ENCODE measurements at places on chromosomes 1 and 21.

GRCh38 chr1:158248771-158249170, 5.5 kb upstream of the CD1A start:
- H3K4me1 ChIP-seq = peaks cover 39% of the 10 kb centered on the region
- H3K36me3 ChIP-seq = no peaks in the 10 kb centered on the region

- no peaks in the 10 kb centered on the region for H3K27me3 ChIP-seq
- no peaks in the 10 kb centered on the region for H3K4me1 ChIP-seq
- no peak overlapping the region for H3K27ac ChIP-seq
- H3K36me3 ChIP-seq = peaks cover 15% of the 10 kb centered on the region
- H3K4me3 ChIP-seq = no peak overlapping the region
- no peak for DNase-seq
Observed at GRCh38 chr1:50570066-50570468, 146.8 kb upstream of the DMRTA2 start.

DNA sequence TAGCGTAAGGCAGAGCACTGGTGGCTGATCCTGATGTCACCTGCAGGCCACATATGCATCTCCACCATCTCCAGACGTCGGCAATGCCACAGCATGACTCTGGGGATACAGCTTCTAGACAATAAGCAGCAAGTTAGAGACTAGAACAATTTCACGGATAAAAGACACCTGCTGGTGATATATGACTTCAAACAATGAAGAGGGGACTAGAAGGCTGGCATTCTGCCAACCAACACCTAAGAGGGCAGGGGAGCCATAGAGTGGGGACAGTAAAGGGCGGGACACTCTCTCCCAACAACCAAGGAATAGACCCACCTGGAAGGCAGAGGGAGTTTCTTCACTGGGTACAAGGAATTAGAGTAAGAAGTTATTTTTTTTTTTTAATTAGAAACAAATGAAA, 126.7 kb downstream of the SIM2 start:
- H3K27me3 ChIP-seq = no peaks in the 10 kb centered on the region
- no peaks in the 10 kb centered on the region for H3K36me3 ChIP-seq
- H3K4me1 ChIP-seq = no peaks in the 10 kb centered on the region
- H3K4me3 ChIP-seq = no peak overlapping the region
- no peak for DNase-seq

- no peaks in the 10 kb centered on the region for H3K27me3 ChIP-seq
- H3K4me1 ChIP-seq = no peaks in the 10 kb centered on the region
- H3K36me3 ChIP-seq = no peaks in the 10 kb centered on the region
- DNase-seq = no peak
- H3K27ac ChIP-seq = no peak overlapping the region
Observed at GRCh38 chr1:186499571-186499970, 38.7 kb upstream of the PDC start.

GRCh38 chr1:188669728-188670382, 1807.8 kb downstream of the BRINP3 start:
- H3K27me3 ChIP-seq = no peaks in the 10 kb centered on the region
- H3K4me3 ChIP-seq = no peak overlapping the region
- no peaks in the 10 kb centered on the region for H3K4me1 ChIP-seq

DNA sequence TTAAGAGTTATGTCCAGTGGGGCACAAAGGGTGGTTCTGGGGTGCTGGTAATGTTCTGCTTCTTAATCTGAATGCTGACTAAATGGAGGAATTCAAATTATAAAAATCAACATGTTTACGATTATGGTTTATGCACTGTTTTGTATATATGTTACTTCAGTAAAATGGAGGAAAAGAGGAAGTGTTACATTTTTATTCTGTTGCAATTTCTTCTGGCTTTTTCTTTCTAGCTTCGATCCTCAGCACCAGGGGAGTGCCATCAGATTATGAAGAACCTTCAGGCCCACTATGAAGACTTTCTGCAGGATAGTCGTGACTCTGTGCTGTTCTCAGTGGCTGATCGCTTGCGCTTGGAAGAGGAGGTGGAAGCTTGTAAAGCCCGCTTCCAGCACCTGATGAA, 105.5 kb downstream of the MACF1 start:
- H3K4me1 ChIP-seq = no peaks in the 10 kb centered on the region
- H3K27me3 ChIP-seq = no peaks in the 10 kb centered on the region
- no peak overlapping the region for H3K4me3 ChIP-seq
- no peak overlapping the region for H3K27ac ChIP-seq
- DNase-seq = no peak

- H3K27ac ChIP-seq = no peak overlapping the region
- no peaks in the 10 kb centered on the region for H3K36me3 ChIP-seq
- H3K4me3 ChIP-seq = no peak overlapping the region
- H3K4me1 ChIP-seq = peaks cover 3% of the 10 kb centered on the region
Observed at GRCh38 chr1:2148691-2149090, 45.9 kb downstream of the FAAP20 start.

- H3K4me3 ChIP-seq = no peak overlapping the region
- no peaks in the 10 kb centered on the region for H3K36me3 ChIP-seq
- DNase-seq = no peak
- no peaks in the 10 kb centered on the region for H3K27me3 ChIP-seq
Observed at GRCh38 chr1:204087181-204087892, 14.4 kb downstream of the SOX13 start.

Measured in common myeloid progenitor, CD34-positive (primary cell).